ENCODE measurements at places on chromosomes 5 and 9. TPM values are rescaled to one million over a fixed set of nuclear protein-coding genes. Genes with fewer than 3 reads are reported as not detected.

DNA sequence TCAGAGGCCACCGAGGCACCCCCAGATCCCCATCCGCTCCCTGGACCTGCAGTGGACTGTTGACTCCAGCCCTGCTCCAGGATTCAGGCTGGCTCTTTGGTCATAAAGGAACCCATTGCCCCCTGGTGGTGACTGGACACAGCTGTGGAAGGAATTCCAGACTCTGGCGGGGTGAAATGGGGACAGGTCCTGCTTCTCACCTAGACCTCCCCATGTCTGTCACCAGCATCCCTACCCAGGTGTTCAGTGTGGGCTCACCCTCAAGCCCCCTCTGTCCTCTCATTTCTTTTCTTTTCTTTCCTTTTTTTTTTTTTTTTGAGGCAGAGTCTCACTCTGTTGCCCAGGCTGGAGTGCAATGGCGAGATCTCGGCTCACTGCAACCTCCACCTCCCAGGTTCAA is 25.5 kb upstream of the STXBP1 start:
- DNase-seq, result peak; percentile 86
- H3K4me3 ChIP-seq, result no peak overlapping the region
- peaks cover 5% of the 10 kb centered on the region for H3K4me1 ChIP-seq
- no peaks in the 10 kb centered on the region for H3K27me3 ChIP-seq

DNA sequence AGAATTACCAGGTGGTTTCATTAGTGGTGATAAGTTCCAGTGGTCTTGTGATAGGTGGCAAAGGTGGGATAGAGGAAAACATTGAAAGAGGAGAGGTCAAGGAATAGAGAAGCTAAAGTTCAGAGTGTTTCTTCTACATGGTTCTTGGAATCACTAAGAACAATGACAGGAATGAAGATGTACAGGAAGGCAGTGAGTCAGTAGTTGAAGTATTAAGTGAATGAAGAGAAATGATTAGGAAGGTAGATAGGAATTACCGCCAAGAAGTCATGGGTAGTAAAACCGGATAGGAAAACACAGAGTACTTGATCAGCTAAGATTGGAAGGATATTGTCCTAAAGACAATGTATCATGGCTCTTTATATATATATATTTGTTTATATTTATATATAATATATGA is 37.9 kb upstream of the RASA1 start:
- H3K36me3 ChIP-seq, result no peaks in the 10 kb centered on the region
- DNase-seq, result no peak
- no peaks in the 10 kb centered on the region for H3K27me3 ChIP-seq
- H3K4me1 ChIP-seq, result peaks cover 6% of the 10 kb centered on the region
- H3K4me3 ChIP-seq, result no peak overlapping the region
- no peak overlapping the region for H3K27ac ChIP-seq

- no peaks in the 10 kb centered on the region for H3K36me3 ChIP-seq
- no peaks in the 10 kb centered on the region for H3K4me1 ChIP-seq
- no peak overlapping the region for H3K27ac ChIP-seq
- H3K4me3 ChIP-seq, result no peak overlapping the region
- DNase-seq, result no peak
- H3K27me3 ChIP-seq, result no peaks in the 10 kb centered on the region
These were observed 8.4 kb downstream of the IRX4 start for GRCh38 chr5:1874348-1874747.

DNA sequence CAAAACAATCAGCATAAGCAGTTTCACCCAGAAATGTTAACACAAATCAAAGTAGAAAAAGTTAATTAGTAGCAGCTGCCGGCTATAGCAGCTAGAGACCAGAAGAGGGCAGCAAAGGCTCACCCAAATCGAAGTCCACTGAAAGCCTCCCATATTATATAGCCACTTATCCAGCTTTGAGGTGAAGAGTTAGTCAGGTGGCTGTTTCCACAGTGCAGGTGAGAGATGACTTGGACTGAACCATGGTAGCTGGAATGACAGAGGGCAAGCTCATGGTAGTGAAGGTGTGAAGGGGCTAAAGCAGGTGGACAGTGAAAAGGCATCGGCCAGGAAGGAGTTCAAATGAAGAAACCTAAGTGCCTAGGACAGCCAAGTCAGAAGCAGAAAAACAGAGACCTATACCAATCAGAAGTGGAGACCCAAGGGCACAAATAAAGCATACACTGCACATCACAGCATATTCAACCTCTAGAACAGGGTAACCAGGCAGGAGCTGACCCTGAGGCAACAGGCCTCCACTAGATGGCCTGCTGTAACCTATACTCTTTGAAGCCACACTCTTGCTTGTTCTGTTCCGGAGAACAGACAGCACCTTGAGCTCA is 7.2 kb upstream of the RNF38 start:
- peak; percentile 69 for DNase-seq
- H3K27me3 ChIP-seq, result no peaks in the 10 kb centered on the region
- peak overlapping the region; percentile 69 for H3K27ac ChIP-seq
- H3K36me3 ChIP-seq, result no peaks in the 10 kb centered on the region
- H3K4me3 ChIP-seq, result no peak overlapping the region
- H3K4me1 ChIP-seq, result peaks cover 10% of the 10 kb centered on the region

GRCh38 chr9:127746959-127747569 is 12.0 kb upstream of the TOR2A start:
- no peaks in the 10 kb centered on the region for H3K4me1 ChIP-seq
- H3K27ac ChIP-seq, result no peak overlapping the region
- peak; percentile 38 for DNase-seq
- H3K4me3 ChIP-seq, result no peak overlapping the region

DNA sequence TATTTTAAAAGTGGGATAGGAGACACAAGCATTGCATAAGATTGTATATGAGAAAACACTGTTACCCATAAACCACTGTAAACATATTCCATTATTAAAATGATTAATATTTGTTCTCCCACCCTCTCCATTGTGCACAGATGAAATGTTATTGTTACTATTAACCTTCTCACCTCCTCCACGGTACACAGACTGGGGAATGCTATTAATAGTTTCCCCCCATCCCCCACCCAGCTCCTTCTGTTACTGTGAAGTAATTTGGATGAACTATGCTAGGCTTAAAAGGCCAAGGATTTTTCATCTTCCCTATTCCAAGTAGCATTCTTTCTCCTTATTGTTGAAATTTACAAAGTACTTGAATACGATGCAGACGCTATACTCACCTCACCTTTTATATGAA is 91.4 kb downstream of the JAKMIP2 start:
- H3K36me3 ChIP-seq, result no peaks in the 10 kb centered on the region
- H3K4me3 ChIP-seq, result no peak overlapping the region
- no peak overlapping the region for H3K27ac ChIP-seq
- DNase-seq, result no peak
- no peaks in the 10 kb centered on the region for H3K27me3 ChIP-seq

DNA sequence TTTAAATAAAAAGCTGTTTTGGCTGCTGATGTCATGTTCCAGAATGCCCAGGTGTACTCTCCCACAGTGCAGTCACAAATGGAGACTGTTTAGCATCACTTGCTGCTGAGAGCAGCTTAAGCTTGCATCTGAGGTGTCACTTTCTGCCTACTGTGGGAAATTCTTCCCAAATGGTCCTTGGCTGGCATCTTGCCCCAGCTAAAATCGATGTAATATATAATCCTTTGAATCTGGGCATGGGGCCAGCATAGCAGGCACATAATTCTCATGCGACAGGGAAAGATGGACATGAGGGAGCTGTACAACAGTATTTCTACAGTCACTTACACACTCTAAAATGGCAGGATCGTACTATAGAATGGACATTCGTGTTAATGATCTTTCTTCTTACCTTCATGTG is 144.3 kb downstream of the MACIR start:
- no peak overlapping the region for H3K27ac ChIP-seq
- no peaks in the 10 kb centered on the region for H3K36me3 ChIP-seq
- no peaks in the 10 kb centered on the region for H3K27me3 ChIP-seq
- DNase-seq, result no peak
- H3K4me1 ChIP-seq, result no peaks in the 10 kb centered on the region

GRCh38 chr5:24364711-24365110 is 280.1 kb downstream of the CDH10 start:
- H3K4me3 ChIP-seq, result no peak overlapping the region
- no peaks in the 10 kb centered on the region for H3K27me3 ChIP-seq
- no peak for DNase-seq
- H3K27ac ChIP-seq, result no peak overlapping the region

DNA sequence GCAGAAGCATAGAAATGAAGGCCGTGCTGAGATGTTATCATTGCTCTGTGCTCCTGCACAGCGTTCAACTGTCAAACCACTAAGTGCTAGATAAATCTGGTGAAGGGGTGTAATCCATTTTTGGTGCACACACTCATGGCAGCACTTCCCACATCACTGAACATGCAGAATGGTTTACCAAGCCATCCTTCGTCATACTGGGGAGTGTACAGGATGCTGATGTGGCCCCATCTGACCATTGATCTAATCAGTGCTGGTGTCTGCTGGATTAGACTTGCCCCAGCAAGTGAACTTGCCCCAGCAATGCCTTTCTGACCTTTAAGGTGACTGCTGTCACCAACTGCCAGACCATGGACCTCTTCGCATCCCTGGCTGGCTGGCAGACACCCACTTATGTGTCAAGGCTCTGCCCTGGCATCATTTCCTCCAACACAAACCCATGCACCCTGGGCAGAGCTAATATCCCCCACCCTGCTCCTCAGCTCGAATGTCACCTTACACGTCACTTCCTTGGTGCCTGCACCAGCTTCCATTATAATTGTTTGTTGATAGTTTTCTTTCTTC is 4.2 kb upstream of the SEMA4D start:
- H3K4me3 ChIP-seq, result no peak overlapping the region
- no peaks in the 10 kb centered on the region for H3K4me1 ChIP-seq
- no peaks in the 10 kb centered on the region for H3K27me3 ChIP-seq
- no peaks in the 10 kb centered on the region for H3K36me3 ChIP-seq
- DNase-seq, result no peak

GRCh38 chr9:14062586-14063221 is 251.2 kb downstream of the NFIB start:
- no peak overlapping the region for H3K27ac ChIP-seq
- no peaks in the 10 kb centered on the region for H3K36me3 ChIP-seq
- no peaks in the 10 kb centered on the region for H3K27me3 ChIP-seq
- H3K4me1 ChIP-seq, result no peaks in the 10 kb centered on the region
- DNase-seq, result no peak

DNA sequence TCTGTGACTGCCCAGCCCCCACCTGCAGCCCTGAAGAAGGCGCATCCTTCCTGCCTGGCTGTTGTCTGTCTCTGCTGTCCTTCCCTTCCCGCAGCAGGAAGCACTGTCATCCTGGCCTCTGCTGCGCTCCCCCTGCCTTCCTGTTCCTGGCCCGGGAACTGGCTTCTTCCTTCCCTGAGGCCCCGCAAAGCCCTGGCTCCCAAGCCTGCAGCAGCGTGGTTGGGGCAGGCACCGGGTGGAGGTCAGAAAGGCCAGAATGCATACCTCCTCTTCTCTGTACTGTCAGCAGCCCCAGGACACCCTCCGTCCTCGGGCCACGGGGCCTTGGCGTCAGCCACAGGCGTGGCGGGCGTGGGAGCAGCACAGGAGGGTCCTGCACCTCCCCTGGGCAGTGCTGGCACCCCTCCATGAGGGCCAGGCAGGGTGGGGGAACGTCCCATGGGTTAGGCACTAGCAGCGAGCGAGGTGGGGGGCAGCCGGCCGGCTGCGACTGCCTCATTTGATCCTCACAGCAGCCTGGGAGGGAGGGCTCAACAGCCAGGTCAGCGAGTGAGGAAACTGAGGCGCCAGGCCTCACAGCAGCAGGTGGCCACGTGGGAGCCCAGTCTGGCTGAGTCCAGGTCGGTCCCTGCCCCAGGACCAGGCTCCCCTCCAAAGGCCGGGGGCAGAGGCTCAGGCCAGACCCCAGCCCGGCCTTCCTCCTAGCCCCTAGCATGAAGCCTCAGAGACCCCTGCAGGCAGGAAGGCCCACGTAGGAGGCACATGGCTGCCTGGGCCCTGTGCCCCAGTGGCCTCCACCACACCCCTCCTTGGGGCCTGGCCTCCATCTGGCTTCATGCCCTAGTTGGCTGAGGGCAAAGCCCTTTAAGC is 9.4 kb downstream of the FLT4 start:
- H3K4me3 ChIP-seq, result no peak overlapping the region
- H3K36me3 ChIP-seq, result no peaks in the 10 kb centered on the region
- DNase-seq, result no peak
- no peak overlapping the region for H3K27ac ChIP-seq
- no peaks in the 10 kb centered on the region for H3K4me1 ChIP-seq
- H3K27me3 ChIP-seq, result no peaks in the 10 kb centered on the region

LCN1 gene
- not detected for total RNA-seq

- no peak for DNase-seq
- H3K4me1 ChIP-seq, result no peaks in the 10 kb centered on the region
- no peak overlapping the region for H3K27ac ChIP-seq
- no peaks in the 10 kb centered on the region for H3K27me3 ChIP-seq
These were observed 39.4 kb downstream of the HOMER1 start for GRCh38 chr5:79474367-79475151.

DNA sequence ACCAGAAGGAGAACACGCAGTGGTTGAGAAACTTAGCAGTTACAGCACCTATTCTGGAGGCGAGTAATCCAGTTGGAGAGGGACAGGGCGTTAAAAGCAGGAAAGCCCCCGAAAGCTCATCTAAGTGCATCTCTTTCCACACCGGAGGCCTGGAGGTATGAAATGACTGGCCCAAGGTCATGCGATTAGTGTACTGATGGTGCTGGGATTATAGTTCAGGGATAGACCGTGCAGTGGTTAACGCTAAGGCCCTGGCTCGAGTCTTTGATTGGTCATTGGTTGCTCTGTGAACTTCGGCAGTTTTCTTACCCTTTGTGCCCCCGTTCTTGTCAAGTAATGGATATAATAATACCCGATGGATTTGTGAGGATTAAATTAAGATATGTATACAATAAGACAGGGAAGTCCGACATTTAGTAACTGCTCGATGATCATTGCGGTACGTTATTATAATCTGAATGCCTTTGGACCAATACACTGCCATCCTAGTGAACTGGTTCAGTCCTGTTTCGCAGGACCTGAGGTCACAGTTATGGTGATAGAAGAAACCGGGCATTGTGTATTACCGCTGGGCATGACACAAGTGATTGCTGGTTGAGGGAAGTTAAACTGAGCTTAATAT is 960 bp downstream of the CANX start:
- H3K27ac ChIP-seq, result peak overlapping the region; percentile 93
- H3K27me3 ChIP-seq, result no peaks in the 10 kb centered on the region
- H3K4me3 ChIP-seq, result peak overlapping the region; percentile 95
- DNase-seq, result no peak

DNA sequence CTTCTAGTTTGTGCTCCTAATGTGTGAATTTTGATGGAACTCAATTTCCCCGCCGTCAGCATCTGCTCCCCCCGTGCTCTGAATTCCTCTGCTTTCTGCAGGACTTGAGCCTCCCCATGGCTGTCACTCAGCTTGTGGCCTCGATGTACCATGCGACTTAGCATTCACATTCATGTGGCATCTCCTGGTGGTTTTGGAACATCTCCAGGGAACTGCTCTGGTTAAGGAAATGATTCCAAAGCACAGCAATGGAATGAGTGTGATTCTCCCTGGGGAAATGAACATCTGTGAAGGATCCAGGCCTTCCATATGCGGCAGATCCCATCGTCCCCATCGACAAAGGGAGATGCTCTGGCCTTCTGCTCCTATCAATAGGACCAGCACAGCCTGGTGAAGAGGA is 119.0 kb downstream of the ENTREP1 start:
- no peak for DNase-seq
- no peaks in the 10 kb centered on the region for H3K4me1 ChIP-seq
- H3K4me3 ChIP-seq, result no peak overlapping the region
- H3K36me3 ChIP-seq, result no peaks in the 10 kb centered on the region

PCDHB11 gene
- not detected for total RNA-seq
